BE2C (cell line): ENCODE measurements at places on chromosomes 6 and 20.
A peak's percentile ranks its signal among the peaks of the same experiment; 100 is the strongest.

GRCh38 chr20:40938020-40938419 is 90.6 kb upstream of the TOP1 start:
- DNase-seq = no peak

- DNase-seq = no peak
Measured at GRCh38 chr6:36712816-36713215, 15.2 kb downstream of the RAB44 start.

DNA sequence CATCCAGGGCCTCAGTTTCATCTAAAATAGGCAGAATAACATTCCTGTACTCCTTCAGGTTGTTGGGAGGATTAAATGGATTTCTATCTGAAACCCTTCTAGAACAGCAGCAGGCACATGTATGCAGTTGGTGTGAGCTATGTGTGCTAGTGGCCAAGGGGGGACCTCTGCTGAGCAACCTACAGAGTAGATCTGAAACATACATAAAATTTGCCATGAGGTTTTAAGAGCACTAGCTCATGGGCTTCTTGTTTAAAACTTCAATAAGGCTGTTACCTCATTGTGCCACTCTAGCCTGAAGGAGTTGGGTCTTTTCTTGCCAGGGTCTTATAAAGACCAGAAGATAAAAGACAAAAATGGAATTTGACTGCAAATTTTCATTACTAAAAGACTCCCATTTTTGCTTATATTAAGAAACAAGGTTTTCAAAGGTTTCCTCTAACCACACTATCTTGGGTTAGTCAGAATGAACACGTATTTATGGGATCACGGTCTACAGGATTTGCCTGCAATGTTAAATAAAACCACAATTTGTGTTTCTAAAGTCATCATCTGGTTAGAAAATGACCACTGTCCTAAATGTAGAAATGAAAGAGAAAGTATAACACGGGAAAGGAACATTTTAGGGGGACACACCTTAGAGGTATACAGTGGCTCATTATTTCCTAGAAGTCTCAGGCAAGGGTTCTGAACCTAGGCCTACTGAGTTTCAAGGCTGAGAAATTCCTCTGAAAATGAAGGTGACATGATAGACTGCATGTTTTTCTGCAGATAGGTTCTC is 144.9 kb upstream of the OLIG3 start:
- no peak for DNase-seq

GRCh38 chr6:85866758-85867401 is 224.2 kb upstream of the SYNCRIP start:
- DNase-seq = no peak

DNA sequence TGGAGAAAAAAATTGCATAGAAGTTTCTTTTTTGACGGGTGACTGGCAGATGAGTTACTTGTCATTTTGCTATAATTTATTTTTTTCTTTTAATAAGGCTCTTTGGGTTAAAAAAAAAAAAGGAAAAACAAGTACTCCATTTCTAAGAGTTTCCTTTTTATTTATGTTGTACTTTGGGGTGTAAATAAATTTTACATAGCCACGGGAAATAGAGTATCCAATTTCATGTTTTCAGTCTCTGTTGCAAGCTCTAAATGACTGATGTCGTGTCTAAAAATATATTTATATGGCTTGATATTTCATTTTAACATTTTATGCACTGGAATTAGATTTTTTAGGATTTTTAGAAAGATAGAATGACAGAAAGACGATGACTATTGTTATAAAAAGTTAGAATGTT is 3.4 kb downstream of the EYA4 start:
- DNase-seq = no peak

DNA sequence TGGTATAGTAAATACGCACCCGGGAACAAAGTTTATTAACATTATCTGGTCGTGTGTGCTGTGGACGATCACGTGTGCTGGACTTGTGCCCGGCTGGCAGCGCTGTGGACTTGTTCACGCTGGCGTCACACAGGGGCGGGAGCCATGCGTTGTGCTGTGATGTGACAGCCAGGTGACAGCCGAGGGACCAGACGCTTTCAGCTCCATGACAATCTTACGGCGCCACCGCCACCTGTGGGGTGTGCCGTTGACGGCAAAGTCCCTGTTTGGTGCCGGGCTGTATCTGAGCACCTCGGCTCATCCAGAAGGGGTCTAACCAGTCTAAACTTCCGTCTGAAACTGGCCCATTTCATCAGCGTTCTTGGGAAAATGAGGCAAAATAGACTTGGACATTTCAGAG is 25.2 kb downstream of the DLL1 start:
- DNase-seq = peak; percentile 69

- no peak for DNase-seq
Measured at GRCh38 chr6:141809901-141810300, 322.8 kb upstream of the GJE1 start.

DNA sequence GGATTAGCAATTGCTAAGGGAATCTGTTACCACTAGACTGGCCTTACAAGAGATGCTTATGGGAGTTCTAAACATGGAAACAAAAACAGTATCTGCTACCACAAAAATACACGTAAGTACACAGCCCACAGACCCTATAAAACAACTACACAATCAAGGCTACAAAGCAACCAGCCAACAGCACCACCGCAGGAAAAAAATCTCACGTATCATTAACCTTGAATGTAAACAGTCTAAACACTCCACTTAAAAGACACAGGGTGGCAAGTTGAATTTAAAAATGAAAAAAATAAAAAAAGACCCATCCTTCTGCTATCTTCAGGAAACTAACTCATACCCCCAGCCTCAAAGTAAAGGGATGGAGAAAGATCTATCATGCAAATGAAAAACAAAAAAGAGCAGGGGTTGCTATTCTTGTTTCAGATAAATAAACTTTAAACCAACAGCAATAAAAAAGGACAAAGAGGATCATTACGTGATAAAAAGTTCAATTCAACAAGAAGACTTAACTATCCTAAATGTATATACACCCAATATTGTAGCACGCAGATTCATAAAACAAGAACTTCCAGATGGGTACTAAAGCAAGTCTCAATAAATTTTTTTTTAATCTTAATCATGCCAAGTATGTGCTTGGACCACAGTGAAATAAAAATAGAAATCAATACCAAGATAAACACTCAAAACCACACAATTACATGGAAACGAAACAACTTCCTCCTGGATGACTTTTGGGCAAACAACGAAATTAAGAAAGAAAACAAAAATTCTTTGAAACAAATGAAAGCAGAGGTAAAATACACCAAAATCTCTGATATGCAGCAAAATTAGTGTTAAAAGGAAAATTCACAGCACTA is 52.3 kb downstream of the RNGTT start:
- DNase-seq = no peak

DNA sequence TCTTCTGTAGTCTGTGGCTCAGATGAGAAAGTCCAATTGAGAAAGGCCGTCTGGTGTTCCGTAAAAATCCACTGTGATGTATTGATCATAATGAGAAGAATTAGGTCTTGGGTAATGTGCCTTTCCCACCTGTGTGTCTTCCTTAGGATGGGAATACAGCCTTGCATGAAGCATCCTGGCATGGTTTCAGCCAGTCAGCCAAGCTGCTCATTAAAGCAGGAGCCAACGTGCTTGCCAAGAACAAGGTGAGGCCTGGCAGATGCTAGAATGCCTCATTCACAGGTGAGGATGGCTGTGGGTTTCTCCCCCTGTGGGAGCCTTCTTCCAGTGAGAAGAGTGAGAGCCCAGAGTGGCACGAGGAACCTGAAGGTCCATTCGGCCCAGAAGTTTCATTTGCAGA is 32.7 kb downstream of the LYRM2 start:
- DNase-seq = no peak

- no peak for DNase-seq
Measured at GRCh38 chr20:43947316-43947710, 32.7 kb downstream of the TOX2 start.

GRCh38 chr6:144066741-144067484 is 28.5 kb downstream of the SF3B5 start:
- DNase-seq = no peak

DNA sequence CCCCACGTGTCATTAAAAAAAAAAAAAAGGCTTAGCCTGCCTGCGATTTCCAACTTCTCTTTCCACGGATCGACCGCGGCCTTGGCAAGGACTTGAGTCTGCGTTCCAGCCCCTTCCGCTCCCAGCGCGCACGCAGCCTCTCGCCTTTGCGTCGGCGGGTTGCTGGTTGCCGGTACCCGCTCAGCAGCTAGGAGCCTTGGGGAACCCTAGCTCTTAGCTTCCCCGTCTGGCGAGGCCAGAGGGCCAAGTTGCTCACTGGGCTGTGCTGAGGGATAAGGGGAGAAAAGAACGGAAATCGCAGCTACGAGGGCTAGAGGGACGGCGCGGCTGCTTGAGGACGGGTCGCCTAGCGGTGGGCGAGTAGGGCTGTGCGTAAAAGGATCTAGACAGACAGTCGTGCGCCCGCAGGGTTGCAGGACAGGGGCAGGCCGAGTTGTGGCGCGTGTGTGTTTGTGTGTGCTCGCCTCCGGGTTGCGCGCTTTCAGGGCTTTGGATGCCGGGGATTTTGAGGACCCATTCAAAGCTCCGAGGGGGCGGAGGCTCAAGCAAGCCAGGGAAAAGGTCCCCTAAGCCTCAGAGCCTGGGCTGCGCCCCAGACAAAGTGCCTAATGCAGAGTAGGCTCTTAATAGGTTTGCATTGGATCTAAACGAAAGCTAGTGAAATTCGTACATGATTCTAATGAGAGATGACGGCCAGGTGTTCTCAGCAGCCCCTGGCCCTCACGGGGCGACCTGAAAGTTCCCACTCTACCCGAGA is 40.5 kb upstream of the OSTM1 start:
- DNase-seq = peak; percentile 73

GRCh38 chr6:33799454-33800113 is 4.2 kb downstream of the MLN start:
- no peak for DNase-seq

- DNase-seq = no peak
Measured at GRCh38 chr6:36598326-36598725, 4.2 kb downstream of the SRSF3 start.

GRCh38 chr20:10711903-10712451 is 38.2 kb upstream of the JAG1 start:
- DNase-seq = no peak

GRCh38 chr6:14121936-14122344 is 4.4 kb downstream of the CD83 start:
- DNase-seq = no peak
